ENCODE measurements at places on chromosomes 11 and 22.

GRCh38 chr22:29772170-29772641 lies 5.0 kb downstream of the UQCR10 start:
- no peaks in the 10 kb centered on the region for H3K27me3 ChIP-seq
- H3K4me3 ChIP-seq, result no peak overlapping the region
- H3K4me1 ChIP-seq, result peaks cover 9% of the 10 kb centered on the region
- DNase-seq, result no peak
- peaks cover 3% of the 10 kb centered on the region for H3K36me3 ChIP-seq
- no peak overlapping the region for H3K27ac ChIP-seq

DNA sequence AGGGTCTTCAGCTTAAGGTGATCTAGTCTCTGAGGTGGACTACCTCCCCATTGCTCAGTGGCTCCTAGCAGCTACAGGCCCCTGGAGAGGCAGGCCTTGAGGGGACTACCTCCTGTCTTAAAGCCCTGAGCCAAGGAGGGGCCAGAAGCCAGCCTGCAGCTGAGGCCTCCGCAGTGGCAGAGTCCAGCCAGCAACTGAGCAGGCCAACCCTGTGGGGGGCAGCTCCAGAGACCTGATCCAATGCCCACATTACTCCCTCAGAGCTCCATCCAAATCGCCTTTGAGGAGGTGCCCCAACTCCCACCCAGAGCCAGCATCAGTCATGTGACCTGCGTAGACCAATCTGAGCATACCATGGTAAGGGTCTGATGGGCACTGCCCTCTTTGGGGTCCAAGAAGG lies 2.7 kb downstream of the C2CD2L start:
- H3K4me1 ChIP-seq, result peaks cover 20% of the 10 kb centered on the region
- no peak for DNase-seq
- H3K27ac ChIP-seq, result peak overlapping the region; percentile 93
- H3K36me3 ChIP-seq, result peaks cover 53% of the 10 kb centered on the region
- H3K4me3 ChIP-seq, result no peak overlapping the region

DNA sequence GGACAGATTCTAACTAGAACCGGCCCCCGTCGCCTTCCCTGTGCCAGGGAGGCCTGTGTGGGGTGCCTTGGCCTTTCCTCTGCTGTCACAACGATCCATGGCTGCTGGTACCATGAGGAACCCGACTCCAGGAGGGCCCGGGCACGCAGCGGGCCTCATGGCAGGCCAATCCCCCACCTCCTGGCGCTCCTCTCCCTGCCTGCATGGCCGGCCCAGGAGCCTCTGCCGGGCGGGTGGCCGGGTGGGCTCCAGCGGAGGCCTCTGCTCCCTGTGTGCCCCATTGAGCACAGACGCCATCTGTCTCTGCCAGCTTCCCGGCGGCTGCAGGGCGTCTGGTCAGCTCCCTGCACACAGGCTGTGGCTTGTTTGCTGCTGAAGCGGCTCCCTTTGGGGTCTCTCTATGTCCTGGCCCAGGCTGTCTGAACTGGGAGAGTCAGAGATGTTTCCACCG lies 86.5 kb downstream of the MYEOV start:
- no peak for DNase-seq
- H3K27ac ChIP-seq, result no peak overlapping the region
- H3K4me3 ChIP-seq, result no peak overlapping the region
- no peaks in the 10 kb centered on the region for H3K36me3 ChIP-seq

- no peak overlapping the region for H3K27ac ChIP-seq
- H3K4me3 ChIP-seq, result no peak overlapping the region
- H3K36me3 ChIP-seq, result no peaks in the 10 kb centered on the region
- H3K4me1 ChIP-seq, result no peaks in the 10 kb centered on the region
- no peak for DNase-seq
- H3K27me3 ChIP-seq, result no peaks in the 10 kb centered on the region
Measured at GRCh38 chr11:110984147-110984546, 261.4 kb upstream of the POU2AF2 start.

DNA sequence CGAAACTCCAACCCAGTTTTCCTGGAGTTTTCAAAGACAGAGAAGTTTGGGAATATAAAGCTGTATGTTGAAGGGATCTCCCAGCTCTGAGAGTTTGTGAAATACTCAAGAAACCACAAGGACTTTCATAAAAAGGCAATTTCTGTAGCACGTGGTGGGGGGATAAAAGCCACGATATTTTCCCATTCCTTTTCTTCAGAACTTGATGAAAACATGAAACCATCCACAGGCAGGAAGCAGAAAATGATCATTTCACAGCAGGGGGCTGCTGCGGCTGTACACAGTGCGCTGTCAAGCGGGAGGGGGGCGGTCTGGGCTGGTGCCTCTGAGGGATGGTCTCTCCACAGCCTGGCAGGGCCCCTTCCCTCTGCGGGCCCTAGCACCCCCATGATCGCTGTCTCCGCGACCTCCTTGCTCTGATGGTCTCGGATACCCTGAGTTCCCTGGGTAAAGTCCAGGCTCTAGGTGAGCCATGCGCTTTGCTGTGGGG lies 423.2 kb downstream of the MN1 start:
- no peak overlapping the region for H3K4me3 ChIP-seq
- DNase-seq, result no peak
- H3K27ac ChIP-seq, result no peak overlapping the region
- H3K4me1 ChIP-seq, result no peaks in the 10 kb centered on the region

DNA sequence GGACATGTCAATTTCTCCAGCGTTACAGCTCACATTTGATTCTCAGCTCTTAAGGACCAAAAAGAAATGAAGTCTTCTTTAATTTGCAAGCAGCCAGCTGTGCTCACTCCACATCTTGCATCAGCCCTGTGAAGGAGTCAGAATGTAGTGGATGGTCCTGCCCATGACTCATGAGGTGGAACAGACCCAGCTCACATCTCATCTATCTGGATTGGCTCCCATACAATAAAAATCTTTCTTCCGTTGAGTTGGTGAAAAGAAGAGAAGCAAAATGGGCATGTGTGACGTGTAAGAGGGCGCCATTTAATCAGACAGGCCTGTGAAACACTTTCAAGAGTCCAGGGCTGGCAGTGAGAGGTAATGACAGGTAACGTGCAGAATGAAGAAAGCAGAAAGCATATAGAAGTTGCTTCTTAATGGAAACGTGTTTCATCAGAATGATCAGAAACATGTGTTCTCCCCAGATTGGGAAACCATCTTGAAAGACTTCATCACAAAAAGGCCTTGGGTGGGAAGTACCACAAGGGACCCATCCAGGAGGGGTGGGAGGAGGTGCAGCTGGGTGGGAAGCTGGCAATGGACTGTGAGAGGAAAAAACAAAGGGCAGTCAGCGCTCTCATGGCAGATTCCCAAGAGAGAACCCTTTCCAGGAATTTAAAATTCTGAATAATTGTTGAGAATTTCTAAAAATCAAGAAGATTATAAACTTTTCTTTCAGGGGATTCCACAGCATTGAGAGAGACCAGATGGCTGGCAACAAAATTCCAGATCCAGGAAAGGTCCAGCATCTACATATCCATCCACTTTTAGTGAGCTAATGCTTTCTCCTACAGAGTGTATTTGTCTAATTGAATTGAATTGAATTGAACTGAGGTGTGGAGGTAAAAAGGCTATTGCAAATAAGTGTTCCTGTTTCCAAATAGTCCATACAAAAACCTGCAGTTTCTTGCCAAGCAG lies 57.0 kb downstream of the ETS1 start:
- no peak overlapping the region for H3K4me3 ChIP-seq
- peaks cover 39% of the 10 kb centered on the region for H3K4me1 ChIP-seq
- H3K27me3 ChIP-seq, result no peaks in the 10 kb centered on the region
- no peak overlapping the region for H3K27ac ChIP-seq
- DNase-seq, result no peak
- no peaks in the 10 kb centered on the region for H3K36me3 ChIP-seq

GRCh38 chr11:134535029-134536025 lies 123.3 kb upstream of the B3GAT1 start:
- H3K4me1 ChIP-seq, result no peaks in the 10 kb centered on the region
- no peaks in the 10 kb centered on the region for H3K27me3 ChIP-seq
- no peaks in the 10 kb centered on the region for H3K36me3 ChIP-seq
- H3K4me3 ChIP-seq, result no peak overlapping the region
- no peak for DNase-seq
- no peak overlapping the region for H3K27ac ChIP-seq

- peak; percentile 72 for DNase-seq
- no peaks in the 10 kb centered on the region for H3K27me3 ChIP-seq
- H3K27ac ChIP-seq, result no peak overlapping the region
- H3K4me1 ChIP-seq, result no peaks in the 10 kb centered on the region
Measured at GRCh38 chr22:22959147-22959827, 71.7 kb downstream of the IGLL5 start.

- peaks cover 17% of the 10 kb centered on the region for H3K4me1 ChIP-seq
- peak overlapping the region; percentile 87 for H3K27ac ChIP-seq
- no peaks in the 10 kb centered on the region for H3K27me3 ChIP-seq
- H3K36me3 ChIP-seq, result no peaks in the 10 kb centered on the region
- peak overlapping the region; percentile 91 for H3K4me3 ChIP-seq
- no peak for DNase-seq
Measured at GRCh38 chr11:110430267-110431050, 711 bp downstream of the FDX1 start.

- H3K27me3 ChIP-seq, result no peaks in the 10 kb centered on the region
- DNase-seq, result no peak
- no peak overlapping the region for H3K4me3 ChIP-seq
- H3K4me1 ChIP-seq, result peaks cover 15% of the 10 kb centered on the region
Measured at GRCh38 chr11:96145163-96145585, 197.8 kb downstream of the MAML2 start.

- no peak for DNase-seq
- no peaks in the 10 kb centered on the region for H3K27me3 ChIP-seq
- H3K4me3 ChIP-seq, result no peak overlapping the region
- H3K27ac ChIP-seq, result peak overlapping the region; percentile 45
Measured at GRCh38 chr22:39980596-39980995, 14.2 kb upstream of the FAM83F start.

DNA sequence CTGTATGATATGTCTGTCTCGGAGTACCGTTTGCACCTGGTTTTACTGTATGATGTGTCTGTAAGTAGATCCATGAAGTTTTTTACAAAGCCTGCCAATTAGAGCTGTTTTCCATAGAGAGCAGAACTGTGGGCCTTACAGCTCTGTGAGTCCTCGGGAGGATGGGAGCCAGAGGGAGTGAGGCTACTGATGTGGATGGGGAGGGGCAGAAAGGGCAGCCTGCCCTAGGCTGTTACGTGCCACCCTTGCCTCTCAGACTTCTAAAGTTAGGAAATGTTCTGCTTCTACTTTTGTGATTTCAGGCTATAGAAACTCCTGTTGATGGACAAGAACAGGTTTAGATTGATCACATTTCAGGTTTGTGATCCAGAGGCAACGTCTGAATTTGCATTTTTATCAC lies 105.2 kb downstream of the PPP6R3 start:
- H3K27me3 ChIP-seq, result no peaks in the 10 kb centered on the region
- no peak overlapping the region for H3K4me3 ChIP-seq
- H3K27ac ChIP-seq, result no peak overlapping the region
- no peak for DNase-seq

GRCh38 chr22:19401483-19401882 lies 30.1 kb downstream of the HIRA start:
- H3K36me3 ChIP-seq, result peaks cover 11% of the 10 kb centered on the region
- H3K4me3 ChIP-seq, result no peak overlapping the region
- H3K4me1 ChIP-seq, result no peaks in the 10 kb centered on the region

DNA sequence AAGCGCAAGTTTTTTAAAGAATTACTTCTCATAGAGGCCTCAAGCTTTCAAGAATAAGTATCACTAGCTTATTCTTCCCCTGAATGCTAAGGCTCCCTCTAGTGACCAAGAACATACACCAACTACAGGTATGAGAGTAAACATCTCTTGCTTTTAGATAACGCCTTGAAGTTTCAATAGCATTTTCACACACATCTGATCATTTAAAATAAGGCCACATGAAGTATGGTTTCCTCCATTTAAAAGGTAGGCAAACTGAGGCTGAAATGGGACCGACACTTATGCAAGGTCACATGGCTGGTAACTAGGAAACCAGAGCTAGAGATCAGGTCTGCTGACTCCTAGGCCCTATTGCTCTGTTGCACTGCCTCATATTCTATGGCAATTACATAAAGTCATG lies 66.5 kb downstream of the CCDC34 start:
- H3K27me3 ChIP-seq, result no peaks in the 10 kb centered on the region
- no peak overlapping the region for H3K4me3 ChIP-seq
- H3K27ac ChIP-seq, result no peak overlapping the region
- no peak for DNase-seq
- no peaks in the 10 kb centered on the region for H3K4me1 ChIP-seq

DNA sequence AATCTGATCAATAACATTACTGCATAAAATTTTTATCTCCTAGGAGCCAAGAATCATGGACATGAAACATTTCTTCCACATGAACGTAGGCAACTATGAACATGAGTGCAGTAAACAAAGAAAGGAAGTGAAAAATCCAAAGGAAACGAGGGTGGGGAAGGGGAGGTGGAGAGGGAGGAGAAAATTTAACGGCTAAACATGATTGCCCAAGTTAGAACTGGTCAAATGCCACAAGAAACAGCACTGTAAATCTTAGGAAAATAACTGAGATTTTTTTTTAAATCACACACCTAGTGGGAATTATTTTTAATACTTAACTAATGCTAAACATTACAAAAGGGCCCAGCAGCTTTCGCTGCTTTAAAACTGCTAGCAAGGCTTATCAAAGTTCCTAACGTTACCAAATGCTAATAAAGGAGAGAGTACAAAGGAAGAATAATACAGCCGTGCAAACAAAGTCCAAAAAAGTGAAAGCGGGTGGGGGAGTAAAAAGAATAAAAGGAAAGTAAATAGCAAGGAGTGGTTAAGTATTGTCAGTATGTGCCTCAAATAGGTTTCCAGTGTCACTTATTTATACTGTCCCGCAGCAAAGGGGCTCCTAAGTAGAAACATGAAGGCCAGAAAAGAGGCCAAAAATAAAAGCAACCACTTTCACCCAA lies 13.7 kb downstream of the NARS2 start:
- no peaks in the 10 kb centered on the region for H3K4me1 ChIP-seq
- no peak for DNase-seq
- no peak overlapping the region for H3K4me3 ChIP-seq
- H3K27ac ChIP-seq, result no peak overlapping the region

GRCh38 chr11:58928107-58928499 lies 11.2 kb upstream of the GLYATL1 start:
- H3K27me3 ChIP-seq, result no peaks in the 10 kb centered on the region
- no peaks in the 10 kb centered on the region for H3K4me1 ChIP-seq
- H3K36me3 ChIP-seq, result no peaks in the 10 kb centered on the region
- DNase-seq, result no peak
- no peak overlapping the region for H3K27ac ChIP-seq

DNA sequence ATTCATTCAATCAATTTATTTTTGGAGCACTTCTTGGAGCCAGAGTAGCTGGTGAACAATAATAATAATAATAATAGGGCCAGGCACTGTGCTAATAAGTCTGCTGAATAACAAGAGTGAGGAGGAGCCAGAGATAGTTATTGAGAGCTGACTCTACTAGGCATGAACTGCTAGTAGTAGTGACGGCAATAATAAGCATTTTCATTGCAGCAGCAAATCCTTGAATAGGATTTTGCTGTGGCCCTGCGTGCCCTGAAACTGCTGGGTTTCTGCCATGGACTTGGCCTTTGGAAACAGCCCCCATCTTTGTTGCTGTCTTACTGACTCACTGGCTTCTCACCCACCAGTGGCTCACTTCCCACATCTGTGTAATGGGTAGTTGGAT lies 545.9 kb downstream of the MIAT start:
- no peak overlapping the region for H3K4me3 ChIP-seq
- no peaks in the 10 kb centered on the region for H3K36me3 ChIP-seq
- H3K27ac ChIP-seq, result no peak overlapping the region
- no peaks in the 10 kb centered on the region for H3K27me3 ChIP-seq
- no peak for DNase-seq
- H3K4me1 ChIP-seq, result no peaks in the 10 kb centered on the region
